ENCODE measurements at places on chromosomes 2 and 18.

DNA sequence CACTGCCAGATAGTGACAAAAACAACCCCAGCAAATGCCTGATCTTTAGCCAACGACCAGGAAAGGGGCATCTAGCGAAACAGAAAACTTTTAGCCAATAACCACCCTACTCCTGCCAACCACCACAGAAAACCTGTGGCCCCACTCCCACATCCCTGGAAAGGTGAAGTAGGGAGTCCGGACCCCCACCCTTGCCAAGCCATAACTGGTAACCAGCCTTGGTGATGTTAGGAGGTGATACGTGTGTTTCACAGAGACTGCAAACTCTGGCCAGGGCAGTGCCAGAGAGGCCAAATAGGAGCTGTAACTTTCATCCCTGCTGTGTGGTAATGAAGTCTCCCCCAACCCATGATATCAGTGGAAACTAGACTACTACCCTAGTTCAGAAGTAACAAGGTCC is 27.6 kb downstream of the SCTR start:
- no peak for DNase-seq

DNA sequence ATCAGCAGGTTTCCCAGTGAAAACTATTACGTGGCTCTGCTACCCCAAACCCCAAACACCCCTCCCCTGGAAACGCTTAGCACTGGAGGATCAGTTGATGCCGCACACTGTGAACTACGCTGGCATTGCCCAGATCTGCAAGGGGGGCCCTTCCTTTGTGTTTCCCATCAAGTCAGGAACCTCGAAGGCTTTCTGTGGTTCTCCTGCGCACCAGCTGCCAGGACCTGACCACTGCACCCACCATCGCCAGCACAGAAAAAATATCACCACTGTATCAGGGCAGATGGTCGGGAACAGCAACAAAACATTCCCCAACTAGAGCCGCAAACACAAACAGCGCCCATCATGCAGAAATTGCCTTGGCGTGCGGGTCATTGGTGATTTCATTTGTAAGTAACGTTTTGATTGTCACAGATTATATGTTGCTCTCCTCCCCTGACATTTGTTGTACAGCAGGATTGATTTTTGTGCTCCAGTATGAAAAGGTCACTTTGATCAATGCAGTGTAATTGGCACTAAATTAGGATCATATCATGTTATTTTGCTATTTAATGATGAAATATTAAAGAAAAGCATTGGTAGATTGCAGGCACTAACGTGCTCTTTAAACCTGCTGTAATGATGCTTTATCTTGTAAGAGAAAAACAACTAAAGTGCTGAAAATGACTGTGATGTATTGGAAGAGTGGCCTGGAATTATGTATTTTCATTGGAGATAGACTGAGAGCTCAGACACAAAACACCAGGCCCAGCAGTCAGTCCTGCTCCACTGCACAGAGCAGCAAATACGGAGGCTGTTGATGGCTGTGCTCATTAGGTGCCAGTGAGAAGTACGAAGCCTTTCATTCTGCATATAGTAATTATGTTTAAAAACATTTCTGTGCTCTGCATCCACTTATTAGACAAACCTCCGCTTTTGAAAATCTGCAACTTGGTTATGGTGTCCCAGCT is 833.2 kb upstream of the SALL3 start:
- DNase-seq: no peak

GRCh38 chr2:229431327-229431954 is 160.4 kb upstream of the PID1 start:
- no peak for DNase-seq

DNA sequence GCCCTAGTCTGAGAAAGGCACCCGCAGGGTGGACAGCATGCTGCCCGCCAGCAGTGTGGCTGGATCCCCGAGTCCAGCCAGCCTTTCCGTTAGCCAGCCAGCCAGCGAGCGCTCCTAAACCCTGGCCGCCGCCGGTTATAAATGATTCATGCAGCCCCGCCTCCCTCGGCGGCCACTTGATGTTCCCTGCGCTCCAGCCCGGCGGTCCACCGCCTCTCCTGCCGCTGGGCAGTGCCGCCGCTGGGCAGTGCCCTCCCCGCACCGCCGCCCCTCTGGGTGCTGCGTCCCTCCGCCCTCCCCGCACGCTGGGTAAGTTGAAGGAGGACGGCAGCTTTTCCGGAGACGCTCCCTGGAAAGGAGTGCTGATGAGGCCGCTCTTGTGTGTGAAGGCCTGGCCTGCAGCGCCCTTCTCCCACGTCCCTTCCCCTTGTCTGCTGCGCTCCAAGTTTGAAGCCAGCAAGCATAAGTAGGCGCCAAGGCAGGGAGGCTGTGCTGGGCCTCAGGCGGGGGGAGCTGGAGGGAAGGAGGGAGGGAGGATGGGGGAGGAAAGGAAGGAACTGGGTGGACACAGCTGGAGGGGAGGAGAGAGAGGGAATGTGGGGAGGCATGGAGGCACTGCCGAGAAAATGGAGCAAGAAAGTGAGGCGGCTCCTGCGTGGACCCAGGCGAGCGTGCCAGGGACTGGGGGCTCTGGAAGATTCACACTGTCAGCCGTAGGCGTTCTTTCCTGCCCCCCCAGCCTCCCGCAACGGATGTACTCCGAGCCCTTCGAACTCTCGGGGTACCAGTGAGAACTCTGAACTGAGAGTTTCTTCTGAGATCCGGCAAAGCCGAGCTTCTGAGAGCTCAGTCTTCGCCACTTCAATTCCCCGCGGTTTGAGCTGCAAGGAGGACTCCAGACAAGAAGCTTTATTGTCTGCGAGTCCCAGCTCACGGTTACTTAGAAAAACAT is 131.9 kb downstream of the GLI2 start:
- peak; percentile 83 for DNase-seq

GRCh38 chr18:35089382-35089781 is 48.2 kb downstream of the MAPRE2 start:
- no peak for DNase-seq
